ENCODE measurements at places on chromosomes 3 and 15. TPM values are rescaled to one million over a fixed set of nuclear protein-coding genes. Genes with fewer than 3 reads are reported as not detected.
A peak's percentile ranks its signal among the peaks of the same experiment; 100 is the strongest.

- peaks cover 6% of the 10 kb centered on the region for H3K36me3 ChIP-seq
- H3K4me1 ChIP-seq: no peaks in the 10 kb centered on the region
- H3K27me3 ChIP-seq: no peaks in the 10 kb centered on the region
- no peak overlapping the region for H3K27ac ChIP-seq
- no peak overlapping the region for H3K4me3 ChIP-seq
These were observed 25.9 kb downstream of the LIPH start for GRCh38 chr3:185526349-185526951.

GRCh38 chr15:50791486-50791885 is 26.0 kb upstream of the SPPL2A start:
- H3K4me1 ChIP-seq: no peaks in the 10 kb centered on the region
- no peaks in the 10 kb centered on the region for H3K36me3 ChIP-seq
- H3K27ac ChIP-seq: no peak overlapping the region

GRCh38 chr3:42042747-42043098 is 48.4 kb upstream of the TRAK1 start:
- no peaks in the 10 kb centered on the region for H3K27me3 ChIP-seq
- no peaks in the 10 kb centered on the region for H3K36me3 ChIP-seq
- no peak overlapping the region for H3K4me3 ChIP-seq
- H3K27ac ChIP-seq: peak overlapping the region; percentile 38

GRCh38 chr15:93019971-93020370 is 69.0 kb downstream of the RGMA start:
- no peaks in the 10 kb centered on the region for H3K4me1 ChIP-seq
- no peak overlapping the region for H3K27ac ChIP-seq
- no peak overlapping the region for H3K4me3 ChIP-seq
- DNase-seq: no peak
- peaks cover 100% of the 10 kb centered on the region for H3K36me3 ChIP-seq

DNA sequence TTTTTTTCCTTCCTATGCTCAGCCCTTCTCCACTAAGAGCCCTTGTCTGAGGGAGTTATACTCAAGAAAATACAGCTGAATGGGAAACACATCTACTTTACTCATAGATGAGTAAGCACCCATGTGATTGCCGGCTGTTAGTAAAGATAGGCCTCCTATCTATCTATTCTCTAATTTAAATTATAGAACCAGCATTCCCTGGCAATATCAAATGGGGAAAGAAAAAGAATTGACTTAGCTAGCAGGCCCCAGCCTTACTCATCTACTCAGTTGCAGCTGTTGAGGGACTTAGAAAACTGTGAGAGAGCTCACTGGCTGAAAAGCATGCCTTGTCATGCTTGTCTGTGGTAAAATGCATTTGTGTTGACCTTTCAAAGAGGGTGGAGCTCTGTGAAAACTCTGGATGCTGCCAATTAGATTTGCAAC is 116.9 kb upstream of the LRRFIP2 start:
- no peaks in the 10 kb centered on the region for H3K27me3 ChIP-seq
- H3K36me3 ChIP-seq: peaks cover 84% of the 10 kb centered on the region

GRCh38 chr3:173913974-173914421 is 516.5 kb downstream of the NLGN1 start:
- H3K27ac ChIP-seq: no peak overlapping the region
- H3K27me3 ChIP-seq: no peaks in the 10 kb centered on the region
- H3K4me3 ChIP-seq: no peak overlapping the region
- H3K4me1 ChIP-seq: no peaks in the 10 kb centered on the region
- no peak for DNase-seq
- no peaks in the 10 kb centered on the region for H3K36me3 ChIP-seq

GRCh38 chr15:70299931-70300869 is 202.5 kb upstream of the TLE3 start:
- peak; percentile 61 for DNase-seq
- H3K4me3 ChIP-seq: no peak overlapping the region
- H3K27ac ChIP-seq: no peak overlapping the region
- no peaks in the 10 kb centered on the region for H3K27me3 ChIP-seq
- no peaks in the 10 kb centered on the region for H3K36me3 ChIP-seq

- peak; percentile 81 for DNase-seq
- no peaks in the 10 kb centered on the region for H3K27me3 ChIP-seq
- peak overlapping the region; percentile 85 for H3K27ac ChIP-seq
- H3K4me3 ChIP-seq: peak overlapping the region; percentile 81
- H3K4me1 ChIP-seq: peaks cover 16% of the 10 kb centered on the region
These were observed 753 bp downstream of the ITGB5 start for GRCh38 chr3:124886168-124887056.

DNA sequence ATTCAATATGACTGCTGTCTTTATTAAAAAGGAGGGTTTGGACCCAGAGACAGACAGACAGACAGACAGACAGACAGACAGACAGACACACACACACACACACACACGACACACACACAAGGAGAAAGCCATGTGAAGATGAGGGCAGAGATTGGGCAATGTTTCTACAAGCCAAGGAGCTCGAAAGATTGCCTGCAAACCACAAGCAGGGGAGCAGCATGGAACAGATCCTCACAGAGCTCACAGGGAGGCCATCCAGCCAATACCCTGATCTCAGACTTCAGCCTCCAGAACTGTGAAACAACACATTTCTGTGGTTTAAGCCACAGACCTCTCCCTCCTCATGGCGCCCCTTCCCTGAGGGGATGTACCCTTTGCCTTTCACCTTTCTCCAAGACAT is 35.8 kb upstream of the ABHD2 start:
- no peaks in the 10 kb centered on the region for H3K27me3 ChIP-seq
- H3K4me1 ChIP-seq: no peaks in the 10 kb centered on the region
- H3K4me3 ChIP-seq: no peak overlapping the region
- H3K27ac ChIP-seq: no peak overlapping the region
- no peak for DNase-seq

- no peaks in the 10 kb centered on the region for H3K27me3 ChIP-seq
- no peak overlapping the region for H3K27ac ChIP-seq
- no peaks in the 10 kb centered on the region for H3K4me1 ChIP-seq
- H3K36me3 ChIP-seq: no peaks in the 10 kb centered on the region
- no peak overlapping the region for H3K4me3 ChIP-seq
These were observed 27.6 kb downstream of the HDAC11 start for GRCh38 chr3:13507570-13508339.

GRCh38 chr15:90860942-90861675 is 7.3 kb upstream of the FURIN start:
- DNase-seq: no peak
- H3K36me3 ChIP-seq: no peaks in the 10 kb centered on the region
- no peaks in the 10 kb centered on the region for H3K27me3 ChIP-seq
- H3K27ac ChIP-seq: no peak overlapping the region
- no peak overlapping the region for H3K4me3 ChIP-seq
- H3K4me1 ChIP-seq: no peaks in the 10 kb centered on the region

IL20RB gene
- 3.7 TPM for total RNA-seq

SLC38A3 gene
- not detected for total RNA-seq

GNAT1 gene
- not detected for total RNA-seq

ACTC1 gene
- total RNA-seq: 3.4 TPM

STAB1 gene
- total RNA-seq: 152 TPM
